ENCODE measurements at places on chromosomes 7 and 10.

GRCh38 chr10:94890264-94891022, 48.0 kb upstream of the CYP2C9 start:
- DNase-seq: no peak

DNA sequence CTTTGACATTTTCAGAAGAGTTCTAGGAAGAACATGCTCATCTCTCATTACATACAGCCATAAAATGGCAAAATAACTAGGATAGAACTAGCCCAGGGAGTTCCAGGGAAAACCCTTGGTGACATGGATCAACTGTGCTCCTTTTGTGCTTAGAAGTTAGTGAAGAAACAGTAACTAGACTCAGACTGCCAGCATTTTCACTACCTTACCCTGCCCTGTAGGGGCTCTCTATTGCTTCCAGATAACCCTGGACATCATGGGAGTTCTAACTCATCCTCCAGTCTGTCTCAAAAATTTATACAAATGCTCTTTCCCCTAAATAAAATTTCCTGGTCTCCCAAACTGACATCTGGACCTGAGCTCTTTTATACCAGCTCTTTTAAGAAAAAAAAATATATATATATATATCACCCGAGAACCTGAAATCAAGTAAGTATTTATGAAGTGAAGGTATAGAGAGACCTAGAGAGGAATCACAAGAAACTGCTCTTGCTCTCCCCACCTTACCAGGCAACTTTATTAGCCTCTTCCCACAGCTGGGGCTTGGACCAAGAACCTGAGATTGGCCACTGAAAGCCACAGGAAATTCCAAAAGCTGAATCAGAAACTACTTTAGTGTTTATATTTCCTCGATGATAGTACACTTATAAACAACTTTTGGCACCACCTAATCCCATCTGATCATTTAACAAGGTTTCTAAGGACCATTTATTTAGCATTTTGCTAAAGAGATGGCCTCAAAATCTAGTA, 101.4 kb downstream of the RELN start:
- DNase-seq: peak; percentile 31

- DNase-seq: no peak
Observed at GRCh38 chr7:46929359-46929758, 652.6 kb downstream of the TNS3 start.

DNA sequence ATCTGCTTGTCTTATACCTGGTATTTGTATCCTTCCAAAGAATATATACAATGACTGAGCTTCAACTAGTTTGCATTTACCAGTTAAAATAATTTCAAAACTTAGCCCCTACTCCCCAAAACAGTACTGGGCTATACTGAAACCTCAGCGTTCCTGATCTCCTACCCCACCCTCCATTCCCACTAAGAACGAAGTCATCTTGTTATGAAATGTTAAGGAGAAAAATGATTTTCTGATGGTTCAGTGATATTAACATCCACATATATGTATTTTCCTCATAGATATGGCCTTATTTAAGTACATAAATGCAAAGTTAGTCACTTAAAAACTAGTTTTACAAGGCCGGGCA, 28.9 kb upstream of the ANAPC16 start:
- DNase-seq: no peak

DNA sequence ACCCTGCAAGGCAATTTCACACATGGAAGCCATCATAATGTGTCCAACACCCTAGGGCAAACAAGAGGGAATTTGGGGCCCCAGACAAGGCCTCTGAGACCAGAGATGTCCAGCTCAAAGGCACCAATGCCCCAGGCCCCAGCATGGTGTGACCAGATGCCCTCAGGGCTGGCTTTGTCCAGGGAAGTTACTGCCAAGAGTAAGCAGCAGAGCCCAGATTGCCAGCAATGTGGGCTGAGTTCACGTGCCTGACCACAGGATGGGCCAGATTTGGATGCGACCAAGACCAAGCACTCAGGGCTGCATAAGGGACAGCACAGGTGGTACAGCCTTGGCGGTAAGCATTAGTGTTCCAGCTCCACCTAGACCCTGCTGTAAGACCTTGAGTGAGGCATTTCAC, 12.7 kb downstream of the MYOF start:
- no peak for DNase-seq

DNA sequence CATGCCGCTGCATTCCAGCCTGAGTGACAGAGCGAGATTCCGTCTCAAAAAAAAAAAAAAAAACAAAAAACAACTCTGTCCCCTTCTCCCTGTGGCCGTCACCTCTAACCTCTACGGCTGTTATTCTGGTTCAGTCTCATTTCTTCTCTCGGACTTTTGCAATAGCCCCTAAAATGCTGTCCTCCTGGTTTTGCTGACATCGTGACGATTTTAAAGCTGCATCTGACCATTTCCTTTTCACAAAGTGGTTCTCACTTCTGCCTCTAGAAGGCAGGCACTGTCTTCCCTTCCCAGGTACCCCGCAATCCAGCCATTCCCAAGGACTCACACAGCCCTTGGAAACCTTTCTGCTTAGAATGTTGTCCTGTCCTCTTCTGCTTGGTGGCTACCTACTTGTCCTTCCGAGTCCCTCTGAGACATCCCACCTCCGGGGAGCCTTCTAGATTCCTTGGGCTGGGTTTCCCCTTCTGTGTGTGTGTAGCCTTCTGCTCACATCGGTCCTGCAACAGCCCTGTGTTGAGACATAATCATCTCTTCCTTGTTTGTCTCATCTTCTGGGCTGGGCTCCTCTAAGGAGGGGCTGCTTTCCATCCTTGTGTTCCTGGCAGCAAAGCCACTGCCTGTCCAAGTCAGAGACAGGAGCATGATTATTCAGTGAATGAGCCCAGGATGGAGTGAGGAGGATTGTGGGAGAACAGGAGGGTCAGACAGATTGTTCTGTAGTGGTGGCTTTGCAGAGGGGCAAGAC, 83.1 kb downstream of the GRK5 start:
- DNase-seq: no peak

DNA sequence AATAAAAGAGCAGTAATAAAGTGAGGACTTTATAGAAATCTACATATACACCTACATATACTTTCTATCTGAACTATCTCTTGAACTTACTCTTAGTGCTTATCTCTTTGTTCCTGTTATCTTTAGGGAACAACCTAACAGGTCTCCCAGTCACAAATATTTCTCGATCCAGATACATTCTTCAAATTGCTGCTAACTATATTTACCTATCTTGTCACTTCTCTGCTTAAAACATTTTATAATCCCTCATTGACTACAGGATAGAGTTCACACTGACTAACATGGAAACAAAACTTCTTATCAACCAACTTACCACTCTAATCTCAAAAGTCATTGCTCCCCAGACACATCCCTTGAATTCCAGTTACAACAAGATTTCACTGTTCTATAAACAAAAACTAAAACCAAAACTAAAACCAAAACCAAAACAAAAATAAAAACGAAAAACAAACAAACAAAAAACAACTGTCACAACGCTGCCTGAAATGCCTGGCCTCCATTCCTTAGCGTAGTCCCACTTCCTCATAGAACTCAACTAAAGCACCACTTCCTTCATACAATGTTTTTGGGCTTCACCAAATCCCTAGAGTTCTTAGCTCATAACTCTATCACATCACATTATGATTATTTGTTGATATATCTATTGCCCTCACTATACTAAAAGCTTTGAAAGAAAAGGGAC, 134.7 kb downstream of the SEMA3D start:
- DNase-seq: no peak

DNA sequence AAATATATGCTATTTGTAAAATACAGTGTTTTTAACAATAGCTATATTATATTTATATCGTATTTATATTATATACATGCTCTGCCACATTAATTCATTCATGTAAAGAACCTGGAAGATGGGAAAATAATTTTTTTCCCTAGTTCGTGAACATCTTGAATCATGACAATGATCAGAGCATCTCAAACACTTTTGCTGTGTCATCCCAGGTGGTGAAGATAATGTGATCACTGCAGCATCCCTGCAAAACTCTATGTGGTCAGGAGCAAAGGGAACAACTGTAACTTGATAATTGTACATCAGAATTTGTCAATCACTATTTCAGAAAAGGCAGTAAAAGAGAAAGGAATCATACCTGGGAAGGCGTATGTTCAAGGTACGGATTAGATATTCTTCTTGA, 39.3 kb downstream of the RAPGEF5 start:
- DNase-seq: no peak

- DNase-seq: peak; percentile 98
Observed at GRCh38 chr7:116271963-116272886, 61.9 kb downstream of the TES start.

DNA sequence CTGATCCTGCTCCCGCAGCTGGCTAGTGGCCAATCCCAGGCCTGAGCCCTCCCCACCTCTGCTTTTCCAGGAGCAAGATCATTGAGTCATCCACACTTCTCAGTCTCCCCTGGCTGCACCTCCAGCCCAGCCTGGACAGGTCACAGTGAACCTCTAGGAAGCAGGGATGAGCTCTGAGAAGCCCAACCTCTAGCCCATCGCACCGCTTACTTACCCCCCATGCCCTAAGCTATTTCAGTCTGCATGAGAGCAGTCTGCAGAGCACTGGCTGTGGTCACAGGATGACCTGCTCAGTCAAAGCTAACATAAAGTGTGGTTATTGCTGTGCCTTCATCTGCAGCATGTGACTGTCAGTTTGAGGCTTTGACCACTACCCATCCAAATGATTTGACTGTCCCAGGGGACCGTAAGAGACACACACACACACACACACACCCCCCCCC, 129.2 kb downstream of the SORBS1 start:
- DNase-seq: no peak

- no peak for DNase-seq
Observed at GRCh38 chr10:129417870-129418269, 49.2 kb upstream of the MGMT start.

GRCh38 chr7:90461219-90461618, 8.2 kb upstream of the PTTG1IP2 start:
- no peak for DNase-seq

DNA sequence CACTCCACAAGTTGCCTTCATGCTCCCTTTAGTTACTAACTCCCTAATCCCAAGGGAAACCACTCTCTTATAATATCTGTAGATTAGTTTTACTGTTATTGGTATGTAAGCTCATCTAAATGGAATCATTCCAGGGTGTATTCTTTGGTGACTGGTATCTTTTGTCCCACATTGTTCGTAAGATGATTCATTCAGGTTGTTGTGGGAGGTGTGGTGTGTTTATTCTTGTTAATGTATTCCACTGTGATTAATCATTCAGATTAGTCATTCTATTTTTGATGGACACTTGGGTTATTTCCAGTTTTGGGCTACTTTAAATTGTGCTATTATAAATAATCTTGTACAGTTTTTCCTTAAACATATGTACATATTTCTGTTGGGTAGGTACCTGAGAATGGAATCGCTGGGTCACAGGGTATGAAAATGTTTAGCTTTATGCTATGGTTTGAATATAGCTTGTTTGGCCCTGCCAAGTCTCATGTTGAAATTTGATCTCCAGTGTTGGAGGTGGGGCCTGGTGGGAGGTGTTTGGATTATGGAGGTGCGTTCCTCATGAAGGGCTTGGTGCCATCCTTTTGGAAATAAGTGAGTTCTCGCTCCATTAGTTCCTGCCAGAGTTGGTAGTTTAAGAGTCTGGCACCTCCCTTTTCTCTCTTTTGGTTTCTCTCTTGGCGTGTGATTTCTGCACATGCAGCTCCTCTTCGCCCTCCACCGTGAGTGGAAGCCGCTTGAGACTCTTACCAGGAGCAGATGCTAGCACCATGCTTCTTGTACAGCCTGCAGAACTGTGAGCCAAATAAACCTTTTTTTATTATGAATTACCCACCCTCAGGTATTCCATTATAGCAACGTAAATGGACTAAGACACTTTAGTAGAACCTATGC, 13.8 kb downstream of the BTRC start:
- peak; percentile 93 for DNase-seq

DNA sequence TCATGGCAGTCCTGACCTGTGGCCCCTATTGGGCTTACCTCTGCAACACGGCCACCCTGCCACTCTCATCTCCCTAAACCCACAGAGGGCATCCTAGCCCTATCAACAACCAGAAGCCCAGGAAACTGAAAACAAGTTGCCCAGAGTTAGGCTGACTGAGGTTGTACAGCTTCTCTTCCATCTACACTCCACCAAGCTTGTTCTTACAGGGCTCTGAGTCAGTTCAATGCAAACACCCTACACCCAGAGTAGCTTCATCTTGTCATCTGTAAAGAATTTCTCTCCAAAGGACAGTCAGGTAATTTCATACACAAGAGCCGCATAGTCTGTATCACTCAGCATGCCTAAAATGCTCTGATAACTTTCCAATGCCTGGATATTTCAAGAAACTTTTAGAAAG, 175.4 kb downstream of the ARID5B start:
- peak; percentile 2 for DNase-seq

DNA sequence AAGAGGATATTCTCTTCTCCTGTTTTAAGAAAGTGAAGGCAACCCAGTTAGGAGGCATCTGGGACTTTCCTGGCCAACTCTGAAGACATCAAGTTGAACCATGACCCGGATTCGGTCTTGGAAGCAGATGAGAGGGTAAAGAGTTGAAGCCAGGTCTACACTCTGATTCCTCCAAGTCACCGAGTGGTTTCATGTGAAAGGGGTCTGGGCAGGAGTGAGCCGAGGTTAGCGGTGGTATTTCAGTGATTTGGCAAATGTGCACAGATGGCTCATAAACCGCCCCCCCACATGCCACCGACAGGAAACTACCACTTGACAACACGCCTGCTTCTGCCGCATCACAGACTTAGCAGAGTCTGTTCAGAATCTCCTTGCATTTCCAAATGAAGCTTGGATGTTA, 11.4 kb upstream of the REPIN1 start:
- no peak for DNase-seq

GRCh38 chr10:8583096-8583495, 528.6 kb downstream of the GATA3 start:
- no peak for DNase-seq

GRCh38 chr7:100465702-100466311, 1.7 kb upstream of the SPACDR start:
- peak; percentile 78 for DNase-seq

DNA sequence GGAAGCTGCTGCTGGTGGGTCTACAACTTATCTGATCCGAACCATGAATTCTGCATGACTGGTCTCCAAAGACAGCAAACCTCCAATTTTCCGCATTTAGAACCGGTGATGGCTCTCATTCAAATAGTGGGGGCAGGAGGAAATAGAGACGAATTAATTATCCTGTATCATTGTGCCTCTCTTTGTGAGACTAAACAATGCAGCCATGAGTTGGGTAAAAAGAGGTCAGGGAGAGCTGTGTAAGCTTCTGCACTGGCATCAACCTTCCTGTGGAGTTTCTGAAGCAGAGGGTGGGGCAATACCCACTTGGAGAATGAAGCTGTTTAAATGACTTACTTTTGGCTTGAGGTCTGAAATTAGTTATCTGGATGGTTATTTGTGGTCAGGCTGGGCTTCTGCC, 266.4 kb downstream of the SORCS3 start:
- no peak for DNase-seq

GRCh38 chr7:126450269-126450671, 802.5 kb downstream of the GRM8 start:
- no peak for DNase-seq

GRCh38 chr7:97450516-97450915, 281.4 kb upstream of the TAC1 start:
- DNase-seq: no peak

- no peak for DNase-seq
Observed at GRCh38 chr10:76197293-76197692, 765.9 kb downstream of the LRMDA start.
